ENCODE measurements at places on chromosomes 11 and 22. TPM values are rescaled to one million over a fixed set of nuclear protein-coding genes. Genes with fewer than 3 reads are reported as not detected.

- no peak for DNase-seq
Measured at GRCh38 chr11:105000167-105000566, 22.8 kb downstream of the CASP5 start.

DNA sequence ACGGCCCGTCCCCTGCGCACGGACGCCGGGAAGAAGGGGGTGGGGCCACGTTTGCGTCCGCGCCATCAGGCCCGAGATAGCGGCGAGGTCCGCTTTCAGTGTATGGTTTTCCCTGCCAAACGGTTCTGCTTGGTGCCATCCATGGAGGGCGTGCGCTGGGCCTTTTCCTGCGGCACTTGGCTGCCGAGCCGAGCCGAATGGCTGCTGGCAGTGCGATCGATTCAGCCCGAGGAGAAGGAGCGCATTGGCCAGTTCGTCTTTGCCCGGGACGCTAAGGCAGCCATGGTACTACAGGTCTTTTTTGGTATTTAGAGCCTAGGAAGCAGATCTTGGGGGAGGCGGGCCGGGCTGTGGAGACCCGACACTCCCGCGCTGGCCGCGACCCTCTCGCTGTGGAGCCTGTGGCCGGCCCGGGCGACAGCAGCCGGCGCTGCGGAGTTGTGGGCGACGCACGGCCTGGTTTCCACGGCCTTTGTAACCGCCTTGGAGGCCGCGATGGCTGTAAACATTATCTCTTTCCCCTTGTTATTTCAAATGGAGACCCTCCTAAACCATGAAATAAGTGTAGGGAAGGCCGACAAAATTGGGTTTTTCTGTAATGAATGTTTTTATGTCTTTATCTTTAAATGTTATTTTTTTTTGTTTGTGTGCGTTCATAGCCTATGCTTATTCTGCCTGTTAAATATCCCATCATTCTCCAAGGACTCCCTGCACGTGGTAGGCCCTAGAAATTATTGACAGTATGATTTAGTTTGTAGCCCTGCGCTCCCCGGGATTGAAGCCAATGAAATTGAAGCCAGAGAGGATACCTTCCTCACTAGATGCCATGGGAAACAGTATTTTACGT is at the start of gene AASDHPPT:
AASDHPPT (plus strand) TSS at position 54 of the 847 bp plus-strand sequence; CDS start at position 103, 49 bp downstream.
- DNase-seq = no peak

TMEM123 gene
- total RNA-seq = 116 TPM

SHANK2 gene
- total RNA-seq = 12.8 TPM

GDPD4 gene
- not detected for total RNA-seq

NAALAD2 gene
- 0.78 TPM for total RNA-seq
